ENCODE measurements at places on chromosomes 5 and 9.

GRCh38 chr5:107466233-107466769 lies 204.4 kb downstream of the EFNA5 start:
- DNase-seq = no peak

DNA sequence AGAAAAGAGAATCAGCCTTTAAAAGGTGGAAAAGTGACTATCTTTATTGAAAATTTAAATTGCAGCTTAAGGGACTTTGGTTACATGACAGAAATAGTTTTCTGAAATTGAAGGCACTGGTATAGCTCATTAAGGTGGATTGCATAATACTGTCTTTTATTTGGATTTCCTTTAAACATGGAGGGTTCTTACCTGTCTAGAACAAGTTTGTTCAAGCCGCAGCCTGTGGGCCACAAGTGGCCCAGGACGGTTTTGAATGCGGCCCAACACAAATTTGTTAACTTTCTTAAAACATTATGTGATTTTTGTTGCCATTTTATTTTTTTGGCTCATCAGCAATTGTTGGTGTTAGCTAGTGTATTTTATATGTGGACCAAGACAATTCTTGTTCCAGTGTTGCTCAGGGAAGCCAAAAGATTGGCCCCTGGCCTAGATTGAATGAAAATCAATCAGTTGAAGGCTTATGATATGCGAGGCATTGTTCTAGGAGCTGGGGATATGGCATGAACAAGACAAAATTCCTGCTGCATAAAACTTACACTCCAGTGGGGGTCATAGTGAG lies 18.0 kb downstream of the NNT start:
- DNase-seq = no peak

DNA sequence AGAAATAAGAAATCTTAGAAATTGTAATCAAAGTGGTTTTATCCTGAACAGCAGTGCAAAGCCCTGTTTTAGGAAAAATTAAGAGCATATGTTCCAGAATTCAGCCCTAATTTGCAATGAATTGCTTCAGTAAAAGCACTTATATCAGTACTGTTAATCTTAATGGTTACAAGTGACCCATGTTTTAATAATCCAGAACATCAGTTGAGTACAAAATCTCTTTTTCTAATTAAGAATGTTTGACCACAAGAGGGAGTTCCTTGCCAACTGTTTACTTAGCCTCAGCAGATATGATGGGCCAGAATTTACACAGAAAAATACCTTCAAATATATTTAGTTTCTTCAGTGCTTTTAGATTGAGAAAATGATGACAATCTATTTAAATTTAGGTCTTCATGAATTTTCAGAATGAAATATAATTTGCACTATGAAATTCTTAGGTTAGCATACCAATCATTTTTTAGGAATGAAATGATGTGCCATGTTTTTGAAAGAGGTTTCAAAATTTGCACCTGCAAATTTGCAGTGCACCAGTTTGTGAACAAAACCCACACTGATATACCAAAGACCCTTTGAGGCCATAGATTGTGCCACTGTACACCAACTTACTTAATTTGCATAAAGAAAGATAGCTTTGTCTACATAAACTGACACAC lies 926.3 kb upstream of the ARRDC3 start:
- DNase-seq = peak; percentile 20

GRCh38 chr5:139371482-139372435 lies 11.3 kb downstream of the SLC23A1 start:
- DNase-seq = no peak

DNA sequence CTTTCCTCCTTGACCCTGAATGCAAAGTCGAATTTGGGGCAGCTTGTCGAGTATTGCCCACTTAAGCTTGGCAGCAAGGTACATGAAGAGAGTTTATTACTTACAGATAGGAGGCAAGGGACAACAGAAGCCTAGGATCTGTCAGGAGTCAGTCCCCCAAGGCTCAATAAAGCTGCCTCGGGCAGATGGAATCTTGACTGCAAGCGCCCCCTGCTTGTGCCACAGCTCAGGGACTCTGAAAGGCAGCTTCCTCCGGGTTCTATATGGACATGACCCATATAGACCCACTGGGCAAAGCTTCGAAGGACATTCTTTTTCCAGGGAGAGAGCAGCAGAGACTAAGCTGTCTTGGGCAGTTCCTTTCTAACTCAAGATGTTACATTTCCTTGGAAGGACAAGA lies 971.5 kb downstream of the EFNA5 start:
- DNase-seq = no peak

GRCh38 chr5:89606939-89607534 lies 724.1 kb upstream of the MEF2C start:
- no peak for DNase-seq

- DNase-seq = no peak
Measured at GRCh38 chr5:179895861-179896260, 11.8 kb downstream of the TBC1D9B start.

- DNase-seq = peak; percentile 34
Measured at GRCh38 chr9:27353474-27354229, 56.7 kb upstream of the EQTN start.

- peak; percentile 11 for DNase-seq
Measured at GRCh38 chr9:70053864-70054263, 10.2 kb downstream of the MAMDC2 start.

DNA sequence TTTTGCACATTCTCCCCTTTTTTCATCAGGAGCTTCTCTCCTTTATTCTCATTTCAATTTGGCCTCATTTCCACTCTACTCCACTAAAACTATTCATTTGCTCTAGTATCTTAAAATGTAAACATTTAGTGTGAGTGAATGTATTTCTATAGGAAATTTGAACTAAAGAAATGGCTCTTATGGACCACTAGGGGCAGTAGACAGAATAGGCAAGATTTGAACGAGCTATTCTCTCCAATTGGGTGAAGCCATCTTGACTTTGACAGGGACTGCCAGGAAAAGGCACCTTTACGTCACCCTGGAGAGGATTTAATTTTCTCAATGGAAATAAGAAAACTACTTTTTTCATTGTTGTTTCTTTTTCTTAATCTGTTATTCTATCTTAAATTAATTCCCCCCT lies 666.3 kb downstream of the DNAH5 start:
- DNase-seq = no peak

- DNase-seq = no peak
Measured at GRCh38 chr9:131622523-131622922, 77.2 kb downstream of the PRRT1B start.

- DNase-seq = no peak
Measured at GRCh38 chr9:130824079-130824478, 11.0 kb upstream of the ABL1 start.

- DNase-seq = no peak
Measured at GRCh38 chr5:90983711-90984124, 399.4 kb downstream of the ARRDC3 start.

- no peak for DNase-seq
Measured at GRCh38 chr9:93821307-93821703, 133.8 kb downstream of the BARX1 start.

- no peak for DNase-seq
Measured at GRCh38 chr5:756865-757345, 27.6 kb downstream of the ZDHHC11B start.

DNA sequence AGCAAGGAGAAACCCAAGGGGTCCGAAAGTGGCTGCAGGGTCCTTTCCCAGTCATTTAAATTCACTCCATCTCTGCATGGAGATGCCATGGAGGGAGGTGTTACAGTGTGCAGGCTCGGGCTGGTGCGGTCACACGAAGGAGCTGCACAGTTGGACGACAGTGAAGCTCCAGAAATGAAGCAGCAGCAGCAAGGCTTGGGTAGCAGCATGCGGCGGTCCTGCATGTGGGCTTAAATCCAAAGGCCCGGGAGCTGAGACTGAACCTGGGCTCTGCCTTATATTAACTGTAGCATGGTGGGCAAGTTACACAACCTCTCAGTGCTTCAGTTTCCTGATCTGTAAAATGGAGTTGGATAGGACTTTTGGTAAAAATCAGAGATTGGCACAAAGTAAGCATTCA lies 51.4 kb downstream of the APBA1 start:
- DNase-seq = no peak

- no peak for DNase-seq
Measured at GRCh38 chr5:90911169-90911568, 352.6 kb downstream of the ADGRV1 start.

DNA sequence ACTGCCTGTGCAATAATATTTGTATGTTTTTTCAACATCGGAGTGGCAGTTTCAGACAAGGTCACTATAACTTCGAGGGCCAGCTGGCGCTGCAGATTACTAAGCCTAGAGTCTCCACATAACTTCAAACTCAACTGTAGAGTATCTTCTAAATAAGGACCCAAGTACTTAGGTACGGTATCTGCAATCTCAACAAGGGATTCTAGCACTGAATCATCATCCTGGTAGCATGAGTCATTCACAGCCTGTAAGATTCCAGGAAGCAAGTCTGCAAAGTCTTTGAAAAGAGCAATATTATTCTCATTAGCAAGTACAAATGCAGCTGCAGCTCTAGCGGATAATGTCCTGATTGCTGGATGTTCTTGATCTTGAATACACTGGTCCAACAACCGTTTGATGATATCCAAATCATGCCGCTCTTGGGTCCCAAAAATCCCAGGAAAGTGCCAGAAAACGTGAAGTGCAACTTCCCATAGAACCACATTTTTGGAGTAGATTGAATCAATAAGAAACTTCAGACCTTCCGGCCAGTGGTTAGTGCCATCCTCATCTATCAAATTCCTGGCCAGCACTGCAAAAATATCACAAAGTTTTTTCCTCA lies 654 bp downstream of the RANBP6 start:
- DNase-seq = no peak

DNA sequence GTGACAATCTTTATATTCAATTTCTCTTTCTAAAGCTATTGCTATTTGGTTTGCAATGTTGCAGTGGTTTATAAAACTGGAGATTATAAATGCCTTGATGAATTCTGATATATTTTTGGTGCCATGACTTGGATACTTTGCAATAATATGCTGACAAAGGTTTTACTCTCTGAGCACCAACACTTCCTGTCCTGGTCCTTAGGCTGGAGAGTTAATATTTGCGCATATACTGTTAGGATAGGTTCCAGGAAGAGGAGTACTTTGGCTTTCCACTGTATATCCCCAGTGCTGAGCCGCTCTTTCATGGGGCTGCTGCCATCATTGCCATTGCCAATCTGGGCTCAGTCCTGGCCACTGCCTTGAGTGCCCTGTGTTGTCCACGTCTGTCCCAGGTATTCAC lies 139.6 kb downstream of the ZCCHC7 start:
- DNase-seq = no peak

- DNase-seq = no peak
Measured at GRCh38 chr5:101102506-101102905, 199.4 kb upstream of the ST8SIA4 start.

- no peak for DNase-seq
Measured at GRCh38 chr5:138952962-138953361, 77.8 kb upstream of the LRRTM2 start.

- no peak for DNase-seq
Measured at GRCh38 chr5:30392897-30393296, 800.6 kb upstream of the CDH6 start.

DNA sequence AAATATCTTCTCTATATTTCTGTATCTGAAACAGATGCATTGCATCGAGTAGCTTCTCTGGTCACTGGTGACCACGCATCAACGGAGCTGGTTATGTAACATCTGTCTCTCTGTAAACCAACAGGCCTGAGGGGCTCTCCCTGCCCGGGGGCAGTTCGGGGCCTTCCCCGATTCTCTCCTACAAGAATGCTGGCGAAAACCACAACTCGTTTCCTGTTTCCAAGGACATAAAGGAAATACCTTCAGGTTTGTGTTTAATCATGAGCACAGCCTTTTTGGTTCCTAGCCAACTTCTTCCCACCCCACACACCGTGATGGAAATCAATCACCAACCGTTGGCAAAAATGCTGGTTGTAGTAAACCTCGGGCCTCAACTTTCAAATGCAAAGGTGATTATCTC lies 25.1 kb downstream of the GDNF start:
- no peak for DNase-seq

- no peak for DNase-seq
Measured at GRCh38 chr5:123294544-123294943, 128.7 kb downstream of the CEP120 start.

DNA sequence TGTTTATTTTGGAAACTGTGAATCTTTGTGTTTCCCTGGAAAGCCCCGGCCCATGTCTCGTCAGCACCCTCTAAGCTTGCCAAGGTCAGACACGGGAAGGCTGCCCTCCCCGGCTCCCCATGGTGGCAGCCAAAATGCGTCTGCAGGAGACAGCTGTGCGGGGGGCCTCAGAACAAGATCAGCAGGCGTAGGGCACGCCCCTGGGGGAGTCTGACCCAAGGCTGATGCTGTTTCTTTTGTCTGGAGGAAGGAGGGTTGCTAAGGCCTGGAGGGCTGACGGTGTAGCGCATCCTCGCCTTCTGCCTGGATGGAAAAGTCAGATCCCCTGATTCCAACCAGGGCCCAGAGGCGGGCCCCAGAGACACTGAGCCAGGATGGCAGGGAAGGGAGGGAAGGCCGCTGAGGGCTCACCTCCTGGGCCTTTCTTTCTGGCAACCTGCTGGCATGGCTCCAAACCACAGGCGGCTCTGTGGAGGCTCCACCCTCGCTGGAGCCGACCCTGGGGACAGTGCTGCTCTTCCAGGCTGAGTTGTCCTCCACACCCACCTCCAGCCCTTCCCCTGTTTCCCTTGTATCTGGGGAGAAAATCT lies 57.2 kb downstream of the OLFM1 start:
- DNase-seq = no peak

GRCh38 chr5:15808577-15808976 lies 308.6 kb downstream of the FBXL7 start:
- no peak for DNase-seq

DNA sequence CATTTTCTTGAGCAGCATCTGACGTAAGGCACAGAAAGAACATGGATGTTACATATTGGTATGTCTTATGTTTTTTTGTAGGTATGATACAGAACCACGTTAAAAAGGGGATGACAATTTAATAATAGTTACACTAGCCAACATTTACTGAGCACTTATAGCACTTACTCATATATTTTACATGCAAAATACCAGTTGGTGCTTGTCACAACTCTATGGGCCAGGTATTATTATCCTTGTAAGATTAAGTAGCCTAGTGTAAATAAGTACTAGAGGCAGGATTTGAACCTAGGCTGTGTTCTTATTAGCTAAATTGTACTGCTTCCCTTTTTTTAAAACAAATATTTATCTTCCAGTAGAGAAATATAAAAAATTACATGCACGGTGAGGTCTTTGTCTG lies 83.5 kb downstream of the RANBP17 start:
- DNase-seq = no peak

GRCh38 chr5:135553688-135554462 lies 18.1 kb upstream of the NEUROG1 start:
- DNase-seq = peak; percentile 7

- DNase-seq = no peak
Measured at GRCh38 chr5:32274548-32275395, 38.0 kb downstream of the MTMR12 start.

DNA sequence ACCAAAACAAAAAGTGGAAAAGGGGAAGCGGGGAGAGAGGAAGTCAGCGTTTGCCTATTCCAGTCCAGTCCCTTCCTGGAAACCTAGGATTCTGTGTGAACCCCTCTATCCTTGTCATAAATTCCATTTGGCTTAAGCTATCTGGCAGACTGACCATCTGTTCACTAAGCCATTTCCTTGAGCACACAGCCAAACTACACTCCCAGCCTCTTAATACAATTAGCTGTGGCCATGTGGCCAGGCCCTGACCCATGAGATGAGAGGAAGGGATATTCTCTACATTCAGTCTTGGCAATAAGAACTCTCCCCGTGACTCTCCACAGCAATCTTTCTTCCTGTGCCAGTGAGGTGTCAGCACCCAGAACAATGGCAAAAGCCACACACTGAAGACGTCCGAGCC lies 424.8 kb downstream of the TLE1 start:
- no peak for DNase-seq
